ENCODE measurements at places on chromosomes 5 and 9. TPM values are rescaled to one million over a fixed set of nuclear protein-coding genes. Genes with fewer than 3 reads are reported as not detected.

The GLE1 gene
- 32.7 TPM for total RNA-seq

The GPR151 gene
- not detected for total RNA-seq

The STK10 gene
- total RNA-seq, result 15.4 TPM

The NAIF1 gene
- 8.2 TPM for total RNA-seq

The SPRY4 gene
- total RNA-seq, result 12.5 TPM

The SLC6A3 gene
- total RNA-seq, result 1.5 TPM

The FBN2 gene
- total RNA-seq, result 15.6 TPM

The OR13F1 gene
- not detected for total RNA-seq

The RAB3C gene
- not detected for total RNA-seq

The OLFML2A gene
- 34.4 TPM for total RNA-seq

The CLK4 gene
- 8.7 TPM for total RNA-seq

The SPACA9 gene
- 5.8 TPM for total RNA-seq

The FGF10 gene
- total RNA-seq, result not detected

The ALDOB gene
- total RNA-seq, result not detected

The IFNA2 gene
- total RNA-seq, result not detected

The EGFLAM gene
- total RNA-seq, result 0.47 TPM

The ARHGEF37 gene
- 2.5 TPM for total RNA-seq

The KCNV2 gene
- total RNA-seq, result not detected

The DMRT2 gene
- not detected for total RNA-seq

The SLC34A3 gene
- 0.07 TPM for total RNA-seq

The PHF24 gene
- 0.19 TPM for total RNA-seq

The PCDHA2 gene
- total RNA-seq, result 0.06 TPM

The PCDHGB4 gene
- 0.50 TPM for total RNA-seq

The PCDHGA9 gene
- 0.05 TPM for total RNA-seq

The NAIP gene
- total RNA-seq, result 0.58 TPM

The LCN1 gene
- total RNA-seq, result not detected

The TMEM232 gene
- total RNA-seq, result not detected

The PCDHA11 gene
- total RNA-seq, result 0.07 TPM

The PCDHGB2 gene
- 0.11 TPM for total RNA-seq

The BASP1 gene
- total RNA-seq, result 226 TPM

The SLC25A2 gene
- total RNA-seq, result not detected

The ZDHHC11B gene
- 1.4 TPM for total RNA-seq

The ARID3C gene
- total RNA-seq, result 0.20 TPM

The OR1K1 gene
- total RNA-seq, result not detected

The PCDHB15 gene
- 0.05 TPM for total RNA-seq

The CYLC2 gene
- not detected for total RNA-seq

The ANKRD18A gene
- total RNA-seq, result 13.7 TPM

The PCDHGA4 gene
- 0.08 TPM for total RNA-seq

The CARD6 gene
- total RNA-seq, result 2.3 TPM

The HABP4 gene
- total RNA-seq, result 15.8 TPM

The FBXO10 gene
- total RNA-seq, result 8.0 TPM

The GADD45G gene
- total RNA-seq, result 0.52 TPM

The MPDZ gene
- 12.2 TPM for total RNA-seq

The SEC24A gene
- 12.4 TPM for total RNA-seq

The OLFM1 gene
- 10.5 TPM for total RNA-seq

Measured in A549 treated with dexamethasone at 1 μM for 4 hours (cell line).